ENCODE measurements at places on chromosomes 12 and 14.

DNA sequence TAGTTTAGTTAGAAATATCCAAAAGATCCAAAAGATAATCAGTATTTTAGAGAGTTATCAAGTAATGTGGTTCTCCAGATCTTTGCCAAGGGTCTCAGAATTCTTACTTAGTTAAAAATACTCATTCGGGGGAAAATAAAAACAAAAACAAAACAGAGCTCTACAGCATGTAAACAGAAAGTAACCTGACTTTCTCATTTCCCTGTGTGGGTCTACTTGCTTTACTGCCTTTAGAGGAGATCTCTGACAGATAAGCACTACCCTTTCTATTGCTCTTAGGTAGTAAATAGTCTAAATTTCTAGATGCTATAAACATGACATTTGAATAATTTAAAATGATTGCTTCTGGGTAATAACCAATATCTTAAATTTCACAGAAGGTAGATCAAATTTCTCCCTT, 371.8 kb downstream of the RPL10L start:
- DNase-seq = no peak

GRCh38 chr12:69189378-69189978, 49.9 kb upstream of the CPSF6 start:
- no peak for DNase-seq

DNA sequence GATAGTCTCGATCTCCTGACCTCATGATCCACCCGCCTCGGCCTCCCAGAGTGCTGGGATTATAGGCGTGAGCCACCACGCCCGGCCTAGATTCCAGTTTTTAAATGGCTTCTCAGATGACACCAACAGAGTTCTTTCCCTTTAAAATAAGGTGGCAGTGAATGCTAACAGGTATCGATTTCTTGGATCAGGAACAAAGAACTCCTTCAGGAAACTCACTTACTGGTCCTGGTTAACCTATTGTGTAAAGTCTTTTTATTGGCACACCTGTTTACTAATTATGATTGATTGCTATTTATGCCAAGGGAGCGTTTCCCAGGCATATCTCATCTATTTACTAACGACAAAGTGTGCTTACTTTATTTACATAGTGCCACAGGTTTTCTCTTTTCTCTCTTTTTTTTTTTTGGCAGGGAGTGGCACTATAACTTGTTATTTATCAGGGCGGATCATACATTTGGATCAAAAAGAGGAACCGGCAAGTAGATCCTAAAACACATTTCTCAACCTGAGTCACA, 89.7 kb downstream of the GLT1D1 start:
- DNase-seq = no peak

GRCh38 chr14:105493921-105494605, 3.0 kb downstream of the TEDC1 start:
- no peak for DNase-seq

DNA sequence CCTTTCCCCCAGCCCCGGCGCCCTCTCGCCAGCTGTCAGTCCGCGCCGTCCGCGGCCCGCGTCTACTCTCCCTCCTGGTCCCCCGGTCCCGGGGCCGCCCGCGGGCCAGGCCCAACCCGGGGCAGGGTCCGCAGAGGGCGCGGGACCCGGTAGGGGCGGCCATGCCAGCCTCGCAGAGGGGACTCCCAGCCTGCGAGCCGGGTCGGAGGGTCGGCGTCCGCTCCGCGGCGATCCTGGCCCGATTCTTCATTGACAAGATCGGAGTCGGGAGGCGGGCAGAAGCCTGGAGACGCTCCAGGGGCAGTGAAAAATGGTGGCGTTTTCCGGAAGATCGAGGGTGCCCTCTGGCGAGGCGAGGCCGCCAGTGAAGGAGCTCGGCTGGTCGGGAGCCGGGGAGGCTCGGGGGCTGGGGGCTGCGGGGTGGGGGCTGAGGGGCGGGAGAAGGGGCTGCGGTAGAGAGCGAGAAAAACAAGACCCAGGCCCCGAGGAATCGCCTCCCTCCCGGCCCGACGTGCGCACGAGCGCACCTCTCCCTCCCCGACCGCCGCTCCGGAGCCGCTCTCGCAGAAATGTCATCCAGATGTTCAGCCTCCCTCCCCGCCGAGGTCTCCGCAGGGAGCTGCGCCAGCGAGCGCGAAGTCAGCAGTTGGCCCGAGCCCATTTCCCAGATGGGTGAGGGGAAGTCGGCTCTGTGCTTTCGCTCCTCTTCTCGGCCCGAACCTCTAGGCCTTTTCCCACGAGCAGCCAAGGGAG, 647 bp upstream of the TGFB3 start:
- peak; percentile 52 for DNase-seq

- DNase-seq = no peak
Observed at GRCh38 chr12:128266086-128266485, 884 bp upstream of the TMEM132C start.

GRCh38 chr12:17203497-17203896, 597.5 kb upstream of the LMO3 start:
- DNase-seq = no peak

DNA sequence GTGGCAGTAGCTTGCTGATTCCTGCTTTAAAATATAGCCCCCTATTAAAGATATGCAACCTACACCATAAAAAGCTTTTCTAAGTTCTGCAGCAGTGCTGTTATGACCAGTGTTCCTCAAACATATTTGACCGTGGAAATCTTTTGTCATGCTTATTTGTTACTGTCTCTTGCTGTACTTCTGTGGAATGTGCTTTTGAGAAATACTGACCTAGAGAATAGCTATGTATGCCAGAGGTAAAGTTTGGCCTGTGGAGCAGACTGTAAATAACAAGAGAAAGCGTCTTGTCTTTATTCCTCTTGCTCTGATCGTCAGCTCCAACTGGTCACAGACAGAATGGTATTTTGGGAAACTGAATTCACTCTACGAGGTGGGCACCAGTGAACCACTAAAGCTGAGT, 239.0 kb downstream of the FBXL14 start:
- DNase-seq = no peak

- DNase-seq = no peak
Observed at GRCh38 chr14:49970474-49971147, 77.7 kb downstream of the ARF6 start.

DNA sequence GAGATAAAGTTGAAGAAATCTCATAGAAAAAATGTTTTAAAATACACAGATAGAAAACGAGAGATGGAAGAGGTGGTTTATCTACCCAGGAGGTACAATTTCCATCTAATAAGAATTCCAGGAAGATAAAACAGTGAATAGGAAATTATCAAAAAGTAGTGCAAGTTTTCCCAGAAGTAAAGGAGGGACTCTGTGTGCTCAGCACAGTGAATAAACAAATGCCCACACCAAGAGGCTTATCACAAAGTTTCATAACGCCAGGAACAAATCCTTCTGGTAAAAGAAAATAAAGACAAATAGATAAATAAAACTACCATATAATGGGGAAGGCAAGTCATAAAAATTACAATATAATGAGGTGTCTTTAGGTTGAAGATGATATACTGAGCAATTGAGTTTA, 179.0 kb downstream of the SLC41A2 start:
- DNase-seq = no peak

DNA sequence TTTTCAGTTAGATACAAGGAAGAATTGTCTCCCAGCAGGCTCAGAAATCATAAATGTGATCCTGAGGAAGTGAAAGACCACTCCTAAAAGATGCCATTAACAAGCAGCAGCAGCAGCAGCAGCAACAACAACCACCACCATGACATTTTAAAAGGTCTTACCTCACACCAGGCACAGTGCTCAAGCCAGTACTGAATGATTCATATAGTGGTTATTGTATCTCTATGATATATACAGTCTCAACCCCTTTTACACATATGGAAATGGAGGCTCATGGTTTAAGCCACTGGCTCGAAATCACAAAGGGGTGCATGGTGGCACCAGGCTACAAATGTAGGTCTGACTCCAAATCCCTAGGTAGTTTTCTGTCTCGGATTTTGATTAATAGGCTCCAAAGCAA, 126.9 kb downstream of the KTN1 start:
- no peak for DNase-seq

DNA sequence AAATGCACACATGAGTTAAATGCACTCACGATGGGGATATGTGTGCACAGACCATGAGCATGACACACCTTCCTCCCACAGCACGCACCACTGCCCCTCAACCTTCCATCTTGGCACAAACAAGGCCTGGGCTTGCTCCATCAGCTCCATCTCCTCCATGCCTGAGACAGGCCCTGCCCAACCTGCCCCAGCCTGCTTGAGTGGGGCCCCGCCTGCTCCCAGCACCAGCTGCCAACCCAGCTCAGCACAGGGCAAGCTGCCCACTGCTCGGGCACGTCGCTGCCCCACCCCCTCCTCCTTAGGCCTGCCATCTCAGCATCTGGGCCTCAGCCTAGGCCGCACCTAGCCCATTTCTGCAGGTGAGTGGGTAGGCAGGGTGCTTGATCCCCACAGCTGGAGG, 27.6 kb upstream of the KRT78 start:
- no peak for DNase-seq

DNA sequence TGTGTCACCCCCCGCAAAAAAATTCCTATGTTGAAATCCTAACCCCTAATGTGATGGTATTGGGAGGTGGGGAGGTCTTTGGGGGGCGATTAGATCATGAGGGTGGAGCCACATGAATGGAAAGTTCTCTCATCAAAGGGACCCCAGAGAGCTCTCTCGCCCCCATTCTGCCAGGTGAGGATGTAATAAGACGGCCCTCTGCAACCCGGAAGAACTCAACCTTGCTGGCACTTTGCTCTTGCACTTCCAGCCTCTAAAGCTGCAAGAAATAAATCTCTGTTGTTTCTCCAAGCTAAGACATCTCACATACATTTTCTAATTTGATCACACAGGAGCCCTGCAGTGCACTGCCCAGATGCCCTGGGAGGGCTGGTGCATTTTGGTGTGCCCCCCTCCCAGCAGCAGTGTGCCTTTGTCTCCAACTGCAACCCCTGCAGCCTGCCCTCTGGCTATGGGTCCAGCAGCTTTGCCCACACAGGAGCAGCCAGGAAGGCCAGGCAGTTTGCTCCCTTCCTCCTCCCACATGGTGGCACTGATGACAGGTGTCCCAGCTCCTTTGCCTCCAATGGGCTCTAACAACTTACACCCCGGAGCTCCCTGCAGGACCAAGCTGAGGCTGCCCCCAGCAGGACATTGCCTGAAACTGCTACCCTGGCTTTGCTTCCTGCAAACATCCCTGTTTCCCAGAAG, 59.3 kb downstream of the C14orf132 start:
- no peak for DNase-seq

DNA sequence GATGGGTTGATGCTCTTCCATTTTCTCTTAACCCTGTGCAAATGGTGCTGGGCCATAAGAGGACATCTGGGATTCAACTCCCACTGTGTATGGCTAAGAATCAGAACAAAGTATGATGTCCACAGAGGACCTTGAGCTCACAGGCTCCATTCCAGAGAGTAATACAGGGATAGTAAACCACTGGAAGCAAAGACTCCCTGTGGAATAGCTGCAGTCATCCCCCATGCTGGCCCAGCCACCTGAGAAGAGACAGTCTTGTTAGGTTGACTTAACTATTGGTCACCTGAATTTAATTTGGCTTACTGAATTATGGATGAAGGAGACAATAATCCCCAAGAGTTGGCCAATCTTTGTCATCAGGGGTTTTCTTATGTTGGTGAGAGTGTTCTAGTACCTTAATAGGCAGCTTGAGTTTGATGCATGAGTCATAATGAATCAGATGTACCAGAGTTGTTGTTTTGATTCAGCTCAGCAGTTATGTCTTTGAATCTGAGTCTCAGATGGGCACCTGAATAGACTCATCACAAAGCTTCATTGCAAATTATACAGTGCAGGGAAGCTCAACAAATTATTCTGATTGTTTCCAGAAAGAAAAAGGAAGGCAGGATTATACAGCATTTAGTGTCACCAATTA, 122.7 kb downstream of the SSPN start:
- DNase-seq = no peak

GRCh38 chr12:110845339-110845682, 1.5 kb upstream of the CCDC63 start:
- no peak for DNase-seq

DNA sequence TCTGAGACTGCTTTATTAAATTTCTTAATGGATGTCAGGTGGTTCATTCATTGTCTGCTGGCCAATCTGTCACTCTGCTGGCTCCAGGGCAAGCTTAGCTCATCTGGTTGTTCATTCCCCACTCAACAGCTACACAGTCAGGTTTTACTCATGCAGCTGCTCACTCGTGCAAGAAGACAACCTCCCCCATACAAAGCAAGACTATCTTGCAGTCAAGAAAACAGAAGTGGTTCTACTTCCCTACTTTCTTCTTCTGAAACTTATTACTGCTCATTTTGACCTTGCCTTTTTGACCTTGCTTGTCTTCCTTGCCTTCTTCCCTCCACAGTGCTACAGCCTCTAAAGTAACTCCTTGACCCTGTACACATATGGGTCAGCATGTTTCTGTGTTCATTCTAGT, 277.9 kb downstream of the SSPN start:
- DNase-seq = no peak

DNA sequence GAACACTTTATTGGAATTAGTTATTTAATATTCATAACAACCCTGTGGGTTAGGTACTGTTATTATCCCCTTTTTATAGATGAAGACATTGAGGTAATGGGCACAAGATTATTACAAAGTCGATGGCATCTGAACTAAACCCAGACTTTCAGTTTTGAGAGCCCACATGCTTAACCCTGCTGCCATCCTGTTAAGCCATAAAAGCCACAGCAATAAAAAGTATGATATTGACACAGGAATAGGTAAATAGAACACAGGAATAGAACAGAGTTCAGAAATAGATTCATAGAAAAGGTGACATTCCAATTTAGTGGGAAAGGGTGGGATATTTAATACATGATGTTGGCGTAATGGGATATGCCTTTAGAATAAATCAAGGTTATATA, 119.8 kb downstream of the SLC38A1 start:
- DNase-seq = no peak

DNA sequence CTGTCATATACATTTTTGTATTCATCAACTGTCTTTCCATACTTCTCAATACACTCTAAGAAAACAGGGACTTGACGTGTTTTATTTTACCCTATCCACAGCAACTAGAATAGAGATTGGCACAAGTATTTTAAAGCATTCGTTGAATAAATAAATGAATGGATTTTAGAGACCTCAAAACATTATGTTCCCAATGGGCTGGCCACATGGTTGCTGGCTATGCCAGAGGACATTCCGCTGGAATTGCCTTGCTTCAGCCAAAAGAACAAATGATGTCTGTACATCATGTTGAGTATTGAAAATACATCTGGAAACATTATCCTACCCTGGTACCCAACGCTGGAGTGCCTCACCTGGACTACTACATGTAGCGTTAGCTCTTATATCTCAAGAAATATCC, 132.8 kb upstream of the RAP1B start:
- DNase-seq = no peak

DNA sequence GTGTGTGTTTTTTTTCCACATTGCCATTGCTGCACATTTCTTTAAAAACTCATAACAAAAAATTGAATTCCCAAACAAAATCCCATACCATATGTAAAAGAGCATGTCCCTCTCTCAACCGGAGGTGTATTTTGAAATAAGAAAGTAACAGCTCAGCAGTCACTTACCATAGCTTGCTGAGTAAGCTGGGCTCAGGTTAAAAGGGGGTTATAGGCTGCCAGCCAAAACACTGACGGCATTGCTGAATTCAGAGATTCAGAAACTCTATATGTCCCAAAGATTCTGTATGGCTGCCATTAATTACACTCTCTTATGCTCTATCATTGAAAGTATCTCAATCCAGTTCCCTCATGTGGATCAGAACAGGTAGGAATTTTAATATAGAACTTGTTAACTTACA, 276.0 kb downstream of the FOXG1 start:
- no peak for DNase-seq
